ENCODE measurements at places on chromosomes 3 and 15. TPM values are rescaled to one million over a fixed set of nuclear protein-coding genes. Genes with fewer than 3 reads are reported as not detected.

- no peaks in the 10 kb centered on the region for H3K4me1 ChIP-seq
- H3K4me3 ChIP-seq: no peak overlapping the region
- H3K36me3 ChIP-seq: no peaks in the 10 kb centered on the region
- DNase-seq: no peak
- peak overlapping the region; percentile 11 for H3K27ac ChIP-seq
These were observed 5.9 kb downstream of the SATB1 start for GRCh38 chr3:18419232-18419631.

DNA sequence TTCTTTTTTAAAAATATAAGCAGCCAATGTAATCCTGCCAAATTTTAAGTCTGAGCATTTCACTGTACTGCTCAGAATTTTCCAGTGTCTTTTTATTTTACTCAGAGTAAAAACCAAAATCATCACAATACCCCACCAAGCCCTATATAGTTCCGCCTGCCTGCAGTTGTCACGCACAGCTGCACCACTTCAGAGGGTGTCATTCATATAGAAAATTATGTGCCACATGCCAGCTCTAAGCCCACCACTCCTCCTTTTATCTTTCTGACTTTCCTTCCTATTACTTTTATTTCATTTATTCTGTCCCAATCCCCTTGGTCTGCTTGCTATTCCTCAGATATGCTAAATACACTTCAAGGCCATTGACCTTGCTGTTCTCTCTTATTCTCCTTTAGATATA, 233.1 kb upstream of the DPPA4 start:
- H3K27me3 ChIP-seq: no peaks in the 10 kb centered on the region
- H3K36me3 ChIP-seq: no peaks in the 10 kb centered on the region
- DNase-seq: no peak
- no peak overlapping the region for H3K4me3 ChIP-seq
- H3K4me1 ChIP-seq: no peaks in the 10 kb centered on the region
- no peak overlapping the region for H3K27ac ChIP-seq

The ITIH1 gene
- total RNA-seq: 0.44 TPM

The GJD2 gene
- 4.5 TPM for total RNA-seq

The TRIM59 gene
- 19.0 TPM for total RNA-seq

- no peaks in the 10 kb centered on the region for H3K36me3 ChIP-seq
- no peak overlapping the region for H3K27ac ChIP-seq
- peaks cover 10% of the 10 kb centered on the region for H3K4me1 ChIP-seq
- H3K4me3 ChIP-seq: no peak overlapping the region
These were observed 82.3 kb downstream of the TNIK start for GRCh38 chr3:171377859-171378258.

DNA sequence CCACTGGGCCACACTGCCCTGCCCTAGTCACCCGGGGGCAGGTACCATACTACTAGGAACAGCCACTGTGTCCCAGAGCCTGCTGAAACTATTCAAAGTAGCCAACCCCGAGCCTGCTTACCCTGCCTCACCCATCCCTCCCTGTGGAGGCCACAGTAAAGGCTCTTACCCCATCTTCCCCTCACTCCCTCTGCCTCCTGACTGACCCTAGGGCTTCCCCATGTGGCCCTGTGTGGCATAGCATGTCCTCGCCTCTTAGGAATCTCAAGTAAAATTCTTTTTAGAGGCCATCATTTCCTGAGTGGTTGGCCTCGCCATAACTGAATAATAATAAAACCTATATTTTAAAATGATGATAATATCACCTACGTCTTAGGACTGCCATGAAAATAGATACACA, 112.2 kb upstream of the SLC6A11 start:
- peaks cover 9% of the 10 kb centered on the region for H3K27me3 ChIP-seq
- H3K4me1 ChIP-seq: peaks cover 32% of the 10 kb centered on the region
- DNase-seq: no peak
- H3K4me3 ChIP-seq: no peak overlapping the region

Measured in spinal cord (tissue), 10 donors.